Activated T-cell treated with anti-CD3 and anti-CD28 coated beads, Interleukin-2, amount 50 U/mL, for 72 hours (primary cell): ENCODE measurements at places on chromosomes 3 and 15.
A peak's percentile ranks its signal among the peaks of the same experiment; 100 is the strongest.

DNA sequence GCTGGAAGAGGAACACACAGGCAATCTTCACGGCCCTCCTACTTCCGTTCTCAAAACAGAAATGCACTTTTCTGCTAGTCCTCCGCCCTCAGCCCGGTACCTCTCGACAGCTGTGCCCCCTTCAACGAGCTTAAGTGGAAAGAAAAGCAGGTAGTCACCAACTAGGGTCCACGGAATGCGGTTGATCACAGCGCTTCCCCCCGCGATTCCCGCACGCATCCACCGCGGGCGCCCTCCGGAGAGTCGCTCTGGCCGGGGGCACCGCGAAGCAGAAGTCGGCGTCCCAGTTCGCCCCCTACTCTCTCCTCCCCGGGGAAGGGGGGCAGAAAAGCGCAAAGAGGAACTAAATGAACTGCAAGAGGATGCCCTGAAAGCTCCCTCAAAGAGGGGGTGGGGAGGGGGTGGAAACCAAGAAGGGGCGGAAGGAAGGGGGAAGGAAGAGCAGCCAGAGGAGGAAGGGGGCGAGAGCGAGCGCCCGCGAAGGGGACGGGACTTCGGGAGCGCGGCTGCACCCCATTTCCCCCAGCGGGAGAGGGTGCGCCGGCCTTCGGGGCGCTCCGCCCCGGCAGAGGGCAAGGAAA is 738 bp downstream of the ACAP2 start:
- peak; percentile 49 for DNase-seq

DNA sequence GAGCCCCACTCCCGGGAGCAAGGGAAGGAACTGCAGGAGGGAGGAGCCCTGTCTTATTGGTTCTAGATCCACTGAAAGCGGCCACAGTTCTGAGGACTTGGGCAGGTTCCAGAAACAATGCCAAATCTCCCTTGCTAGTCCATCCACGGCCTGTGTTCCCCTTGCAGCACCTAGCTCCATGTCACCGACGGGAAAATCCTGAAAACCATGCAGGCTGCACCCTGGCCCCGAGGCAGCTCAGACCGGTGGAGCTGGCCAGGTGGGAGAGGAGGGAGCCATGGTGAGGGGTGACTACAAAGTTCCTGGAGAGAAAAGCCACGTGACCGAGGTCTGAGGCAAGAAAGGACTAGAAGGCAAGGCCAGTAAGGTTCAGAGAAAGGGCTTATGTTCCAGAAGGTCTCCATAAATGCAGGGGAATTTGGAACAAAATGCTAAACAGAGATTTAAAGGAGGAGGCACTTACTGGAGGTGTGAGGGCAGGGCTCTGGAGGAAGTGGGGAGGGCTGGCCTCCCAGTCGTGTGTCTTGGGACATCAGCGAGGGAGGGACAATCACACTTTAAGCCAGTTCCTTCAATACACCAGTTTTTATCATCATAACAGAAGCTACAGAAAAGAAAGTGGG is 5.4 kb downstream of the MGLL start:
- DNase-seq: no peak

DNA sequence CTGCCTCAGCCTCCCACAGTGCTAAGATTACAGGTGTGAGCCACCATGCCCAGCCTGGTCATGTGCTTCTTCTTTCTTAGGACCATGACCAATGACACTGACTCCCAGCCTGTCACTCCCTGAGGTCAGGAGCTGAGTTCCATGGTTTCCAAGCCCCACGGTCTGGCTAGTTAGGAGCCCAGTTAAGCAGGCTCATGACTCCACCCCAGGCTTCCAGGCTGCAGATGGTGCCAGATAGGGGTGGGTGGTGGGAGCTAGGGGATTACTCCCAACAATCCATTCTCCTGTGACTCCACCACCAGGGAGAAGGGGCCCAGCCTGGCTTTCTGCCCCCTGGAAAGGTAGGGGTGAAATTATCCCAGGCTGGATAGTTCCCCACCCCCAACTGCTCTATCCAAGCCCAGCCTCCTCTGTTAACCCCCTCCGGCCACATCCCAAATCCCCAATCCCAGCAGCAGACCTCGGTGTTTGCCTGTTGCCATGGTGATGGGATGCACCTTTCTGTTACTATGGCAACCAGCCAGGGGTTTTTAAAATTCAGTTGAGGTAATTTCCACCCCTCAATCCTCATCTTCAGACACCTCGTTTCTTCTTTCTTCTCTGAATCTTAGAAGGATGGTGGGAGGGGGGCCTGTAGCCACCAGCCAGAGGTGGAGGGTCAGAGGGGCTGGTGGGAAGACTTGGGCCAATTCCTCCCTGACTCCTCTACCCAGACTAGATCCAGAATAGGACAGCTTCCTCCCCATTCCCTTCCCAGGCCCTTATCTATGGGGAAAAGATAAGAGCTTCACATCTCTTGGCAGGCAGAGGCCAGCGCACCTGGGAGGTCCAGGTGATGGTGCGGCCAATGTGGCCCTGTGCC is 22.5 kb upstream of the SEMA3F start:
- no peak for DNase-seq

DNA sequence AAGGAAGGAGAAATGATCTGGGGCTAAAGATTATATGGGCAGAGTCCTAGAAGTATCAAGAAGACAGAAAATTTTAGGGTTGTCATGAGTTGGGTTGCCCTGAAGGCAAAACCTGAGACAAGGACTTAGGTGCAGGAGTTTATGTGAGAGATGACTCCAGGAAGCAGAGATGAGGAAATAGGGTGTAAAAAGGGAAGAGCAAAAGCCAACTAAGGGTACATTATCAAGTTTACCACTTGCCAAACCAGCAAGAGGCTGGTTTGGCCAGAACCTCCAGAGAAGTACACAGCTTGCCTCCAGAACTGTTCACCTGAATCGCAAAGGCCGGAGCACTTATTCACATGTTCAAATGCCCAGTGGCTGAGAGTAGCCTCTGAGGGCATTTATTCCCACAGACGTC is 116.7 kb downstream of the FHIT start:
- DNase-seq: no peak

DNA sequence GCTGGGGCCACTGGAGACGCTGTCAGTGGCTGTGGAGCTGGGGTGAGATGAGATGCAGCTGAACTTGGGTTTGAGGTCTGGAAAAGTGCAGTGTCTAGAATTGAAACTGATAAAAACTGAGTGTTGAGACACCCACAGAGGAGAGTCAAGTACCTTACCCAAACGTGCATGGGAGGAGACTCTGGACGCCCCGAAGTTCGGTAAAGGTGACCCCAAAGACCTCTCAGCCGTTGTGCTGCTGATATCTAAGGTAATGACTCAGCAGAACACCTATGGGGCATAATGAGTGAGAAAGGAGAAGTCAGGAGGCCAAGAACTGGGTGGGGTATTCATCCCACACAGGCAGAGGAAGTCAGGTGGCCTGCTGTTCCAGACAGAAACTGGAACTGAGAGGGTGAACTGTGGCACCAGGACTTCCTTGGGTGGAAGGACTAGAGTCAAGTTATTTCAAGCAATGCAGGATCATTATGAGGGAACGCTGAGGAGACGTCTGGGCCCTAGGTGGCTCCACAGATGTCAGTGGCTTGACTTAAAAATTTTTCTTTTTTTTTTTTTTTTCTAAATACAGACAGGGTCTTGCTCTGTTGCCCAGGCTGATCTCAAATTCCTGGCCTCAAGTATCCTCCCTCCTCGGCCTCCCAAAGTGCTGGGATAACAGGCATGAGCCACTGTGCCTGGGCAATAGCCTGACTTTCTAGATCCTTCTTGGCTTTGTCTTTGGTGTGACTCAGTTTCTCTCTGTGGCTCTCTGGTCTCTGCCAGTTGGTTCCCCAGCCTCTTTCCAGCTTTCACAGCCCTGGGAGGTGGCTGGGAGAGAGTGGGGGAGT is 67.6 kb upstream of the GCNT3 start:
- DNase-seq: no peak

GRCh38 chr15:90686435-90687218 is 30.5 kb upstream of the BLM start:
- DNase-seq: peak; percentile 48

- no peak for DNase-seq
Observed at GRCh38 chr3:31699309-31699953, 166.7 kb downstream of the STT3B start.

GRCh38 chr3:149765762-149766334 is 13.6 kb upstream of the COMMD2 start:
- no peak for DNase-seq

- DNase-seq: no peak
Observed at GRCh38 chr3:71432044-71432975, 151.2 kb downstream of the FOXP1 start.
